Activated effector memory CD4-positive, alpha-beta T cell treated with anti-CD3 and anti-CD28 coated beads, Interleukin-2, amount 50 U/mL, for 16 hours (primary cell): ENCODE measurements at places on chromosomes 3 and 15.
A peak's percentile ranks its signal among the peaks of the same experiment; 100 is the strongest.

- peak; percentile 67 for DNase-seq
Observed at GRCh38 chr3:111547631-111548030, 5.6 kb downstream of the CD96 start.

- DNase-seq: no peak
Observed at GRCh38 chr3:178584722-178585380, 48.6 kb downstream of the KCNMB2 start.

- no peak for DNase-seq
Observed at GRCh38 chr3:64987726-64988125, 299.9 kb upstream of the ADAMTS9 start.

DNA sequence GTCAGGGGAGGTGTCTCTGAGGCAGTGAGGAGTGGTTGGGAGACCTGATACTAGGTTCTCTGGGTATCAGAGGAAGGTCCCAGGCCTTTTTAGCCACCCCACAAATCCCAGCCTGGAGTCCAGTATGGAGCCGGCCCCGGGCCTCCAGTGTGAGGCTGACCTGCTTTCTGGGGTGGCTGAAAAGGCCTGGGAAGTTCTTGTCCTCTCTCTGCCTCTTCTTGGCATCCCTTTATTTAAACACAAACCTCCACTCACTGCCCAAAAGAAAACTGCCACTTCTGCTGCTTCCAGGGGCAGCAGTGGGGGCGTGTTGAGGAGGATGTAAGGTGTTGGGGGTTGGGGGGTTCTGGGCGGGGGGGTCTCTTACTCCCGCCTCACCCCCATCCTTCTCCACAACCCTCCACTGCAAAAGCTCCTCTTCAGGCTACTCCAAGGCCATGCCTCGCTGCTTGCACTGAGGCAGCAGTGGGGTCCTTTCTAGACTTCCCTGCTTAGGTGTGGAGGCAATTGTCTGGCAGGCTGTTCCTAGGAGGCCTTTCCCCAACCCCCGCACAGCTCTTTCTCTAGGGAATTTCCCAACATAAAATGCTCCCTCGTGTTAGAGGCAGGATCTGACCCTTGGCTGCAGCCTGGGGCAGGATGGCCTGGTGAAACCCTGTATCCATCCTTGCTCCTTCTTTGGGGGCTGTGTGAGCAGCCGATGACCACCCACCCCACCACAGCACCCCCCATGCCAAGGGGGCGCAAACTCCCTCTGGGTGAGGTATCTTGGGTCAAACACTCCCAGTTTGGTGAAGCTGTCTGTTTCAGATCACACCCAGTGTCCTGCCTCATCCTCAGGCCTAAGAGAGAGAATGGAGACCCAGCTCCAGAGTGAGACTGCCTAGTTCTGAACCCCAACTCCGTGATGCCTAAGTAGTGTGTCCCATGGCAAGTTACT lies 12.1 kb upstream of the RAD18 start:
- DNase-seq: no peak
